Suppressor macrophage treated with lipopolysaccharide for 1 hour (primary cell): ENCODE measurements at places on chromosomes 12 and 14.

DNA sequence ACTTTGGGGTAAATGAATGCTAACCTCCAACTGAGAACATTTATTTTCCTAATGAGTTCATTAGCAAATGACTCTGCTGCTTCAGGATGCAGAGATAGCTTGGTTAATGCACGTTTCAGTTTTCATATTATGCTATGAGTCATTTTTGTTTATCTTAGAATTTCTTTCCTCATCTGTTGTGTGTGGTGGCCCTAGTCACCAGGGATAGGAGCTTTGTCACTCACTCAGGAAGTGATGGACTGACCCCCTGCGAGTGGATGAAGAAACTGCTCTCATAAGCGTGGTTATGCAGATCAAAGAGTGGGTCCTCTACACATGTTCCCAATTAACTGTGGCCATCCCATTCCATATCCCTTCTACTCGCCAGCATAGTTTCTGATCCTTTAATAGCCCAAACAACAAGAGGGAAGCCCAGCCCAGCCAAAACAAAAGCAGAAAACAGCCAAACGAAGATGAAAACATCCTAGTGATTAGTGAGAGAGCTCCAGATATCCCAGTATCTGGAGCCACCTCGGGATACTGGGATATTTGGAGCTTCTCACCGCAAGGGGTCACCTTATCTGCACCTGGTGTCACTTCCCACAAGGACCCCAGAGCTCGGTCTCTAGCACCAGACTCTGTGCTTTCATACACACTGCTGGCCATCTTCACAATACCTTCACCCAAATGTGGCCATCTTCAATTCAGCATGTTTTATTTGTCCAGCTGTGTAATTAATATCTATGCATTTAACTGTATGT is 8.6 kb downstream of the TC2N start:
- DNase-seq: peak; percentile 61

DNA sequence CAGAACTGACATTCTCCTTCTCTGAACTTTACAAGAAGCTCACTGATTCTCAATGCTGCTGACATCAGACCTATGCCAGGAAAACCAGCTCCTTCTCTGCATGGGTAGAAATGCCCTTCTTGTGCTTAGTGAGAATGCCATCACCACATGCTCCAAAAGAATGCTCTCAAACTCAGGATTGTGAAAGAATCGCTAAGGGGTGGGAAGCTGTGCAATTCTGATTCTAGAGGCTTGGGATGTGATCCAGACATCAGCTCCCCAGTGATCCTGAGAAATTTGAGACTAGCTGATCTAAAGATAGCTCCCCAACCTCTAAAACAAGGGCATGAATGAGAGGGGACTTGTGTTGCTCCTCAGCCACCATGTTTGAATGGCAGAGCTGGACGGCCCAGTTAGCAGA is 113.2 kb downstream of the DPF3 start:
- DNase-seq: no peak

- no peak for DNase-seq
These were observed 81.2 kb upstream of the ATF7IP start for GRCh38 chr12:14284184-14284722.

- no peak for DNase-seq
These were observed 688 bp downstream of the ZNF26 start for GRCh38 chr12:132986885-132987225.

GRCh38 chr12:14921218-14921617 is 17.1 kb downstream of the ERP27 start:
- DNase-seq: no peak

GRCh38 chr14:103164006-103164405 is 40.7 kb downstream of the TNFAIP2 start:
- DNase-seq: no peak

DNA sequence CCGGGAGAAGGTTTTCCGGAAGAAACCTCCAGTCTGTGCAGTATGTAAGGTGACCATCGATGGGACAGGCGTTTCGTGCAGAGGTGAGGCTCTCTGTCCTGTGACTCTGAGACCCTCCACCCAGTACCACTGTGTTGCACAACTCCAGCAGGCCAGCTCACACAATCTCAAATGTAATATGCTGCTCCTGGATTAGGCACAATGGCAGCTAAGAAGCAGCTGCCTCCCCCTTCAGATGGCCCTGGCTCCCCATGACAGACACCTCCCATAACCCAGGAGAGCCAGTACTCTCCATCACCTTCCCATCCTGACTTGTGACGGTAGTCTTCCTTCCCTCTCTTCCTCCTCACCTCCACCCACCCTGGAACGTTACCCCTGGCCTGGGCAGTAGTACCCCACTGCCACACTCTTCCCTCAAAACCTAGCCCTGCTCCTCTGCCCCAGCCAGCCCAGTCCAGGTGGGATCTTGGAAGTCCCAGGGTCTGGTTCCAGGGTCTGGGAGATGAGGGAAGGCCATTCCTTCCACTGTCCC is 2.1 kb downstream of the TNS2 start:
- no peak for DNase-seq

- no peak for DNase-seq
These were observed 96.8 kb downstream of the ACSS3 start for GRCh38 chr12:81174664-81175063.

DNA sequence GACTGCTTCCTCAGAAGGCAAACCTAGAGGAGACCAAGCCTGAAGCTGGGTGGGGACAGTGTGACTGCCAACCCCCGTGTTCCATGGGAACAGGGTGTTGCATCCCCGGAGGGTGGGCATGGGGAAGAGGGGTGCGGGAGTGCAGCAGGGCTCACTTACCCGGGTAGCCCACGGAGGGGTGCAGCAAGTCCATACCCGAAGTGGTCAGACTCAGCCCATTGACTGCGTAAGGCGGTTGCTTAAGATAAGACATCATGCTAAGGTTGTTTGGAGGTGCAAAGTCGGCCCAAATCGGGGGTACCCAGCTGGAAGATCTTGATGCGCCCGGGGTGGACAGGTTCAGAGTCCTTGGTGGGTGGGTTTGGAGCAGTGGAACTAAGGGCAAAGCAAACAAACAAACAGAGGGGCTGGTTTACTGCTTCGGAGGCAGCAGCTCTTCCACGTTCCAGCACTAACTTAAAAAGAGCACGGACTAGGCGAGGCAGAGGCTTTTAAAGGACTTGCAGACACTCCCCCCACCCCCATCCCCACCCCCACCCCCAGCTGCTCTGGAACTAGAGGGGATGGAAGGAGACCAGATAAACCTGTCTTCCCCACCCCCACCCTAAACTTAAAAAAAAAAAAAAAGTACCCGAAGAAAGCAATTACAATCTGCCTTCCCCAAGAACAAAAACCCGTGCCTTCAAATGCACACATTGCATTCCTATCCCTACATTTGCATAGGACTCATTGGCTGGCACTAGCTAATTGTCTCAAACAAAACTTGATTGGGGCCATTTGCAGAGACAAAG is 4.9 kb downstream of the OTX2 start:
- no peak for DNase-seq
